ENCODE measurements at places on chromosomes 3 and 15.

- DNase-seq, result no peak
Measured at GRCh38 chr15:90451053-90451850, 63.2 kb downstream of the IQGAP1 start.

DNA sequence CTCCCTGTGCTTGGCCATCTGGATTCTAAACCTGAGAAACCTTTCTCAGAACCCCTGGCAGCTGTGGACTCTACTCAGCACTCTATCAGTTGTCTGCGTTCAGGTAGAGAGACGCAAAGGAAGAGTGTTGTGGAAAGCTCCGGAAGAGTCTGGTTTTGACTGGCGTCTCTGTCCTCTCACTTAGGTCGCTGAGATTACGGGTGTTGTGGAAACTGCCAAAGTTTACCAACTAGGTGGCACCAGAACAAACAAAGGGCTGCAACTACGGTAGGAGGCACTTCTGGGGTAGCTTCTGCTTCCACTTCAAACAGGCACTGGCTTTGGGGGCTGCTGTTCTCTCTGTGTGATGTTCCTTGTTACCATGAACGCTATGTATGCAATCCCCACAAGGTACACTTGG lies 19.2 kb upstream of the ITPKA start:
- DNase-seq, result no peak

- DNase-seq, result no peak
Measured at GRCh38 chr3:46335541-46335940, 18.4 kb upstream of the CCR2 start.

GRCh38 chr3:194732617-194733016 lies 46.9 kb downstream of the FAM43A start:
- no peak for DNase-seq

- DNase-seq, result peak; percentile 48
Measured at GRCh38 chr15:67542420-67543347, at the start of gene MAP2K5. Gene MAP2K5, plus strand, starts transcription at chr15:67542703. Its CDS starts 633 bp downstream, at chr15:67543336.

GRCh38 chr3:5187920-5188418 lies 462 bp downstream of the EDEM1 start:
- no peak for DNase-seq
